ENCODE measurements at places on chromosomes 2 and 18. TPM values are rescaled to one million over a fixed set of nuclear protein-coding genes. Genes with fewer than 3 reads are reported as not detected.

ARHGAP15 gene
- total RNA-seq = not detected

IMMT gene
- 120 TPM for total RNA-seq

NAT8 gene
- not detected for total RNA-seq

CKAP2L gene
- total RNA-seq = 21.8 TPM

IL37 gene
- total RNA-seq = not detected

AMER3 gene
- total RNA-seq = not detected

RBM44 gene
- 2.0 TPM for total RNA-seq
